Body of pancreas (tissue), 4 donors: ENCODE measurements at places on chromosomes 12 and 14. TPM values are rescaled to one million over a fixed set of nuclear protein-coding genes. Genes with fewer than 3 reads are reported as not detected.

DNA sequence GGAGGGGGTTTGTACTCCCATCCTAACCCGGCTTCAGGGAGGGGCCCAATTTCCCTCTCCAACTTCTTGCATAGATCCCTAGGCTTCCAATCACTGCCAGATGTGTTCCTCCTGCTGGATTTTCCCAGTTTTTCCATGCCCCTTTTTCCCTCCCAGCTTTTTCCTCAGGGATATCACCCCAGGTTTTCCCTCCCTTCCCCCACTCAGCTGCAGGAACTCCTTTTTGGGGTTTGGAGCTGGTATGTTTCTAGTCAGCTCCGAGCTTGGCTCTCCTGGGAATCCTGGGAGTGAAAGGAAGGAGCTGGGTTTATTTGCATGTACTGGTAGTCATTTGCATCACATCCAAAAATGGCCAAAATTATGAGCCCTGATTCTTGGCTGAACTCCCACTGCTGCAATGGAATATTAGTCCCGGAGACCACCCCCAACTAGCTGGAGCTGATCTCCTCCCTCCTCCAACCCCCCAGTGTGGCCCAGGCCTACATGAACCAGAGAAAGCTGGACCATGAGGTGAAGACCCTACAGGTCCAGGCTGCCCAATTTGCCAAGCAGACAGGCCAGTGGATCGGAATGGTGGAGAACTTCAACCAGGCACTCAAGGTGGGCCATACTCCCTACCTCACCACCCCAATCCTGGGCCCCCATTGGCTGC lies 1.4 kb upstream of the RDH5 start:
- DNase-seq: no peak

GRCh38 chr12:8036346-8036745 lies 3.8 kb downstream of the FOXJ2 start:
- DNase-seq: peak; percentile 45

- DNase-seq: no peak
Observed at GRCh38 chr12:57543581-57543980, 3.4 kb downstream of the DCTN2 start.

DNA sequence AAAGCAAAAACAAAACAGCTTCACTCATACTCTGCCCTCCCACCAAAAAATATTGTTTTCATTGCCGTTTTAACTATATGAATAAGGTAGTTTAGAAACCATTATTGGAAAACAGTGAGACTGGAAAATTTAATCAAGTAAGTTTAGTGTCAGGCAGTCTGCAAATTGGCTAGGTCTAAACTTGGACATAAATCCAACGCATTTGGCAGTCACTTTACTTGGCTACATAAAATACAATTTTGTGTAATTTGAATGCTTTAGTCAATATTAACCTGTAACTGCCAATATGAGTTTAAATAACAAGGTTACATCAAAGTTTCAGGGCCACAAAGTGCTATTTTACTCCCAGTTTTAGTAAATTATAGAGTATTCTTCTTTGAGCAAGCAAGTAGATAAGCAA lies 202.3 kb upstream of the SLC38A2 start:
- DNase-seq: no peak

DNA sequence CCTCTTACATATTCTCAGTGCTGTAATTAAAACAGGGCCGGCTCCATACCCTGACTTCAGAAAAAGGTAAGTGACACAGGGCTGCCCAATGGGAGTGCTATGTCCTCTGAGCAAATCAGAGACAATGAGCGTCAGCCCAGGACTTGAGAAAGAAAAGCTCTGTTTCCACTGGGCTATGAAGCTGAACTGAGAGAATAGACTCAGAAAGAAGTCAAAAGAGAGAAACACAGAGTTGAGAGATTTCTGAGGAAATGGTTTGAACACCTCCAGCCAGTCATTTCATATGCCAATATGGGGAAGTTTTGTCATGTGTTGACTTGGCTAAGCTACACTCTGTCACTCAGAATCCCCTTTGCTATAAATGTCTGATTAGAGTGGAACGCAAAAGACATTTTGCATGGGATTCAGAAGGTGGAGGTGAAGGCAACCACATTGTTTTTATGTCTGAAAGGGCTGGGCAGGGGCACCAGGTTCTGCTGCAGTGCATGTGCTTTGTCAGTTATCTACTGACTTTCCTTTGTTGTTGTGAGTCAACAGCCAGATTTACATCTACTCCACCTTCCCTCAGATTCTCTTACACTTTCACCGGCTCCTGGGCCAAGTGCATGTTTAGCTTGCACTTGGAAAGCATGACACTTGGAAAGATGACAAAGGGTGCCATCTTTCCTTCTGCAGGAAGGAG lies 313.3 kb downstream of the DUSP6 start:
- no peak for DNase-seq

DNA sequence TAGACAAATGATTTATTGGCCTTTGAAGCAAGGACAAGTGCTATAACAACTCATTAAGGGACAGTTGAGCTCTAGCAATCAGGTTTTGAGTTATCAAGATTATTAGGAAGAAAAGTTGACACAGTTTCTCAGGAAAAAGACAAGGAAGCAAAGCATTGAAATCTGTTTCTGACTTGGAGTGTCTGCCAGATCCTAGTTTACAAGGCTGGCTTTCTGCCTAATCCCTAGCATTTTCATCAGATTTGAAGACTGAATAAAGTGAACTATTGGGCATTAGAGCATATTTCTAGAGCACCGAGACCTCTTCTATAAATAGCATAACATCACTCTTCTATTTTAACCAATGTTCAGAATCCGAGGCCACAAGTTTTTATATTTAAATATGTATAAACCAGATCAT lies 7.0 kb downstream of the SYT1 start:
- DNase-seq: no peak

GRCh38 chr14:89317051-89317691 lies 99.9 kb downstream of the FOXN3 start:
- no peak for DNase-seq

DNA sequence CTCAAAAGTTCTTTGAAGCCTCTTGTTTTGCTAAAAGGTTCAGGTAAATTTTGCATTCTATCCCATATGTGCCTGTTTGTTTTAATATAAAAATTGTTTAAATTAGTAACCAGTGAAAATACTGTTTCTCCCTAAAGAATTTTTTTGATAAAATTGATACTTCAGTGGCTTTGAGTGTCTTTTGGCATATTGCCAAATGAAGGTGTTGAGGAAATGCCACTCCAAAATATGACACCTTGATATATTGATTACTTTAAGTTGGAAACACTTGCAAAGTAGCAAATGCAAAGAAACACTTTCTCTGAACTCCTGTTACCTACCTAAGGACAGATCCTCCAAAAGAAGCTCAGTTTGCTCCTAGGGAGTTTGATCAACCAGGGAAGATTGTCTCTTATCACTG lies 8.4 kb downstream of the STYX start:
- no peak for DNase-seq

DNA sequence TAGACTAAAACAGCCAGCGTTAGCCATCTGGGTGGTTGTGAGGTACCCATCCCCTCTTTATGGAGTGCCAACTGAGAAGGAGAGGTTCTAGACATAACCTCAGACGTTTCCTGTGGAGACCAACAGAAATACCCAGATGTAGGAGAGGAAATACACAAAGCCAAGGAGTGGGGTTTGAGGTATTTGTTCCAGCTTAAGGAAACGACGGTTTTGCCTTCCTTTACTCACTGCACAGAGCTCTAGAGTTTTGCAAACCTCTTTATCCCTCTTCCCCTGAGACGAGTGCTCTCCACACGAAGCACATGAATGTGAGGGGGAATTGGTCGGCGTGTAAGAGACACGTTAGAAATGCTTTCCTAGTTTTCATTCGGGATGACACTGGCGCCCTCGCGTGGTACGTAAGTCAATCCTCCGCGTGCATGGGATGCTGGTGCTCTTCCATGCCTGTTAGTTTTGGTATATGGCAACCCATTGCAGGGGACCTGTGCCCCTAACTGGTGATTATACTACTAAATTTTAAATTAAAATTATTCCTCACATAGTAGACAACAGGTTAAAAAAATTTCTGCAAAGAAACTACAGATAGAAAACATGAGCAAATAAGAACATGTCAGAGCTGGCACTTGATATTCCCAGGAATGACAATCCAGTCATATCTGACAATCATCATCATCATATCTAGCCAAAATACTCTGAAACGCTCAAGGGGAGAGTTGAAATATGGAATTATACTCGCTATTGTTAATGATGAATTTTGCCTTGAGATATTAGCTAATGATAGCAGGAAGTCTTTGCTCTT lies 121.7 kb downstream of the PPM1H start:
- peak; percentile 64 for DNase-seq

DNA sequence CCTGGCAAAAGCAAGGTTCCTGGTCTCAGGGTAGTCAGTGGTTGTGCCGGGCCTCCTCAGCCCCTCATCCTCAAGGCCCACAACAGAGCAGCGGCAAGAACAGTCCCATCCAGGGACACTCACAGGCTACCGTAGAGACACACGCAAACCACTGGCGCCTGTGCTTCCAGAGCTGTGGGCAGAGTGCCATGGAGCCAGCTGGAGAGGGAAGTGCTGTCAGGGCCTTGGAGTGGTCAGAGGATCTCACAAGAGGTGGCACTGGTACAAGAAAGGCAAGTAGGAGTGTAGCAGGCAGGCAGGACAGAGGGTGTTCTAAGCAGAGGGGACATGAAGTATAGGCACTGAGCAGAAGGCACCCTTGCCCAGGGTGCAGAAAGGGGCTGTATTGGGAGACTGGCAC lies 34.6 kb downstream of the ANKRD9 start:
- peak; percentile 27 for DNase-seq

DNA sequence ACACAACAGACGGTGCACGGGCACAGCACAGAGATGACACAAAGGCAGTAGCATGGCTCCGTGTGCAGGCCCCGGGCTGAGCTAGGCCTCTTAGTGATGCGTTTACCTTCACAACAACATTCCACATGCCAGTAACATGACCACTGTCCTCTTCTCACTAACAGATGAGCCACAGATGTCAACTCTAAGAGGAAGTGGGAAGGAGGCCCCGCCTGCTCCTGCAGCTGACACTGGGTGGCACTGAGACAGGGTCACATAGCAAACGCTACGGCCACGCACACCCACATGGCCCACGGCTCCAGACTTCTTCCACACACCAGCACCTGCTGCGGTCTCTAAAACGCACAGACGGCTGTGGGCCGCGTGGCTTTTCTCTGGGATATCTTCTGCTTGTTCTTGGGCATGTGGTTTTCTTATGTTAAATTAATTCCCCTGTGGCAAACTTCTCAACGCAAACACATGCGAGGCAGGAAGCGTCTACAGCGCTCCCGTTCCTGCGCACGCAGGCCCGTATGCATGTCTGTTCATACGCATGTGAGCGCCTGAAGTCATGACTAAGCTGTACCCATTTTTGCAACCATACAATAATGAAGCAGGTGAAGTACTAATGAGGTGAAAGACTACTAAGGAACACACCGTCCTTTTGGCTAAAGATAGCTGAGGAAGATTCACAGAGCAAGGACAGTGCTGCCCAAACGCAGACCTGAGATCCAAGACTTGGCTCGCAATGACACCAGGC lies 26.8 kb downstream of the AMN start:
- DNase-seq: no peak

- DNase-seq: no peak
Observed at GRCh38 chr12:106130474-106131113, 8.2 kb downstream of the NUAK1 start.

GRCh38 chr14:96486705-96487104 lies 15.5 kb upstream of the PAPOLA start:
- DNase-seq: no peak

GRCh38 chr14:105012171-105012985 lies 8.5 kb downstream of the CDCA4 start:
- no peak for DNase-seq

DNA sequence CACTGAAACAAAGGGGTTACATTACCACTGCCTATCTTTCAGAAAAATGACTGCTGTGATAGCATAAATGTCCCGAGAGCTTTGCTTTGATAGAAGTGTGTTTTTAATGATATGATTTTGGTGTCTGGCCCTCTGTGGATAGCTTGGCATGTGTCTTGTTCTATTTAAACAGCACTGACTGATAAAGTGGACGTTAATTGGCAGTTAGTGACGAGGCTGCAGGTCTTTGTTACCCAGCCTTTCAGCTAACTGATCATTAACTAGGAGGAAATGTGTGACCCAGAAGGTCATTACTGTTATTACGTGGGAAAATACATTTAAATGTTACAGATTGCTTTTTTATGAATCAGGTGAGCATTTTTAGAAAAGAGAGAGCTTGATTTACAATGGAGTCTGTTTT lies 428.3 kb downstream of the DIO2 start:
- DNase-seq: no peak

DNA sequence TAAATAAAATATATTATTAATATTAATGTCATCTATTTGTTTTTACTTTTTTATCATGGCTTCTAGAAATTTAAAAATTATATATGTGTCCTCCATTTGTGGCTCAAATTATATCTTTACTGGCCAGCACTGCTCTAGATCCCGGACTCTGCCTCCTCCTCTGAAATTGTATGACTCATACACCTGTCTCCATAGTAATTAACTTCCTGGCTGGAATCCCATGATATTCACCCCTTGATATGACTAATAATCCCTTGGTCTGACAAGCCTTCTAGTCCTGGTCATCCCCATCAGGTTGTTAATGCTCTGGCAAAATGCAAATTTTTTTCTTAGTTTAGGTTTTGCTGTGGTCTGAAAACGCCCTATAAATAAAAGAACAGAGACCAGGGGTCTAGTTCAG lies 116.2 kb downstream of the BMP4 start:
- no peak for DNase-seq

- no peak for DNase-seq
Observed at GRCh38 chr14:83780321-83780720, 1749.6 kb upstream of the FLRT2 start.

- DNase-seq: no peak
Observed at GRCh38 chr14:100289916-100290606, 16.2 kb downstream of the SLC25A29 start.

GRCh38 chr14:90755661-90756304 lies 60.4 kb downstream of the TTC7B start:
- no peak for DNase-seq

Gene ACOT4
- total RNA-seq: 3.1 TPM

Gene CCDC175
- not detected for total RNA-seq

Gene CCDC177
- total RNA-seq: not detected

Gene TAS2R9
- total RNA-seq: not detected

Gene FLVCR2
- 1.3 TPM for total RNA-seq

Gene PIWIL1
- not detected for total RNA-seq

Gene TUBA1B
- 121 TPM for total RNA-seq

Gene KRT2
- total RNA-seq: not detected
